CD4-positive, alpha-beta T cell (primary cell): ENCODE measurements at places on chromosomes 7 and 10.
A peak's percentile ranks its signal among the peaks of the same experiment; 100 is the strongest.

DNA sequence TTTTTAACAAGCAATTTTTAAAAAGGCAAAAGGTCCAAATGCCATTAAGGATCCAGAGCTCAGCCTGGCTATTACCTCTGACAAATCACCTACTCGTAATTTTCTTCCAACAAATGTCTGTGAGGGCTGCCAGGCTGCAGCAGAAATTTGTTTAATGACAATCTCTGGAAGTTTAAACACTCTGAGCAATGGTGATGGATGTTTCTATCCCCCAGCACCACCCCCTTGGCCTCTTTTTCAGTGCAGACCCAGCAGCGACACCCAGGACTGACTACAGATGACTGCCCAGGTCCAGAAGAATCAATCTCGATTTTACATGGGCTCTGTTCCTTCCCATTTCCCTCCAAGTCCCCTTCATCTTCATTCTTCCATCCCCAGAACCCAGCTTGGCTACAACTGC lies 201.4 kb upstream of the AOAH start:
- no peak for DNase-seq

GRCh38 chr7:22361320-22361719 lies 4.4 kb upstream of the RAPGEF5 start:
- no peak for DNase-seq

- DNase-seq = no peak
Measured at GRCh38 chr7:49714182-49714581, 59.3 kb upstream of the VWC2 start.

DNA sequence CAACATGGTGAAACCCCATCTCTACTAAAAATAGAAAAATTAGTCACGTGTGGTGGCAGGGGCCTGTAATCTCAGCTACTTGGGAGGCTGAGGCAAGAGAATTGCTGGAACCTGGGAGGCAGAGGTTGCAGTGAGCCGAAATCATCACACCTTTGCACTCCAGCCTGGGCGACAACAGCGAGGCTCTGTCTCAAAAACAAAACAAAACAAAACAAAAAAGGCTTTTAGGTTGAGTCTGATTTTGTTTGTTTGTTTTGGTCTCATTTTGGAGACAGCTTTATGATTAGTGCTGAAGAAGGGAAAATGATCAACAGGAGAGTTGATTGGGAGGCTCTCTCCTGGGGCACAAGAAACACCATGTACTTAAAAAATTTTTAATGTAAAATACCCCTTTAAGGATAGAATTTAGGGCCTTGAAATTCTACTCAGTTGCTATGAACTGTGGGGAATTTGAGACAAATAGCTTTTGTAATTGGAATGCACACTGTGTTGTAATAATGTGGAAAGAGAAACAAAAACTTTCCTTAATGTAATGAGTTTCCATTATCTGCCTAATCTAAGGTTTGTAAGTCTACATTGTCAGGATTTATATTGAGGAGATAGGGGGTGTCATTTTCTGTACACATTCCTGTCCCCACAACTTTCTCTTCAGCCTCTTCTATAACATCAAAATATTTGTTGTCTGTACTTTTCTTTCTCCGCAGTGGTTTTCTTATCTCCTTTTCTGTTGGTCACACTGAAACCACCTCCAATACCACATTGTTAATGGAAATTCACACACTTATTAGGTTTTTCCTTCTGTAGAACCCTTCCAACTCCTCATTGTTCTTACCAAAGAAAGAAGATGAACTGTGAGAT lies 41.3 kb downstream of the ARID5B start:
- peak; percentile 2 for DNase-seq

DNA sequence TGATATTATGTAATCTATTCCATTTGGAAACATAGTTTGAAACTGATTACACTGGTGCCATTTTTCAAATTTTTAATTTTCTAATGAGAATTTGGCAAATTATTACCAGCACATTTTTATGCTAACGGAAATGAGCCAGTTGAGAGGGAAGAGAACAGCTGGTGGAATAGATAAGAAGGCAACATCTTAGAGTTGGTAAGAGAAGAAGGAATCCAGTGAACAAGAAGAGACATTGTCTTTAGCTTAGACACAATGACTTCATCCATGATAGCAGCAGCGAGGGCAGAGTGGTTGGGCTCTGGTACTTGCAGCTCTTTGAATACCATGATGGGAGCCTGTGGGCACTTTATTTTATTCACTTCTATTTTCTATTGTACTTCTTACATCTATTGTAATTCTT lies 89.6 kb downstream of the CHRM2 start:
- no peak for DNase-seq

DNA sequence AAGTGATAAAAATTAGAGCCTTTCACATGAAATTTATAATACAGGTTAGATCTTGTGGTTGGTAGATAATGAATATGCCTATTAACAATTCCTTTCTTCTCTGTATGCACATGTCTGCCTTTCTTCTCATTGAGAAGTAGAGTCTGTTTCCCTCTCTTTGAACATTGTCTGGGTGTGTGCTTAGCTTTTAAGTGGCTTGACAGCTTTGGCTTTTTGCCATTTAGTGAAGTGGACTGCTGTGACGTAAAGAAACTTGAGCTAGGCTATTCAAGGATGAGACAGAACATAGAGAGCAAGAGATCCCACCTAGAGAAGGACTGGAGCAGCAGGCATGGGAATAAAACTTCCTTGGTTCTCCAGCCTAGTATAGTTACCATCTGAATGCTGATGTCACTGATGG lies 996.7 kb upstream of the CELF2 start:
- no peak for DNase-seq

DNA sequence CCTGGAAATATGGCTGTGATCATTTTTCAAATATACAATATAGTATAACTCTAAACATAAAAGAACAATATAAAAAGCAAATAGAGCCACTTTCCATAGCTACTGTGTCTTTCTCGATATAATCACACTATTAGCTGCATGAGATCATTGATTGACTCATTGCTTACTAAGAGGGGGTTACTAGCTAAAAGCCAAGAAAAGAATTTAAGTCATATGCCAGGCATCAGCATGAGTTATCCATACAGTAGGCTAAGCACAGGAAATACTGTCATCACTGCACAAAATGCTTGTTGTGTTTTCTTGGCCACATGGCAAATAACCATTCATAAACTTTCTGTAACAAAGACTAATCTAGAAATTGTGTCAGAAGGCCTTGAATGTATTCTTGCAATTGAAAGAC lies 18.8 kb upstream of the ABCB5 start:
- DNase-seq = no peak

GRCh38 chr10:22339761-22340328 lies 5.5 kb upstream of the SPAG6 start:
- DNase-seq = no peak

DNA sequence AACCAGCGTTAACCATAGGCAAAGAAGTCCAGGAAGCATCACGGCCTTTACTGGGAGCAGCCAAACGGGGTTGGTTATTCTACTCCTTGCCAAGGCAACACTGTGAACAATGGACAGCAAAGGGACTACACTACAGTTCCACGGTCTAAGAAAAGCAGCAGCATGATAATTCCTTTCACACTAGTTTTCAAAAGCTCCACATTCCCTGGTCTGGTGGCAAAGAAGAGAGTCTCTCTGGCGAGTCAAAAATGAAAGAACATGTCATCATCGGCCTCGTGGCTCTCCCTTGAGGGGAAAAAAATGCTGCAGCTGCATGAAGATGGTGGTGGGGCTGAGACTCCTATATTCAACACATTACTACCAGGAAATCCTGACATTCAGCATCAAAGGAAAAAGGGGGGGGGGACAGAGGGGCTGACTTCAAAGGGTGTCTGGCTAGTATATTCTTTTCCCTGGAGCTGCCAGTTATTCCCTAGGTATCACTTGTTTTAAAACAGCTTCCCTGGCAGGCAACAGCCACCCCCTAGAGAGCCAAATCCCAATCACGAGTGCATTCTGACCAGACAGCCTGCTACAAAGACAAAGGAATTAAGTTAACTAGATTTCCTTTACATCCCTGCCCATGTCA lies 49.1 kb downstream of the SLC37A3 start:
- no peak for DNase-seq

DNA sequence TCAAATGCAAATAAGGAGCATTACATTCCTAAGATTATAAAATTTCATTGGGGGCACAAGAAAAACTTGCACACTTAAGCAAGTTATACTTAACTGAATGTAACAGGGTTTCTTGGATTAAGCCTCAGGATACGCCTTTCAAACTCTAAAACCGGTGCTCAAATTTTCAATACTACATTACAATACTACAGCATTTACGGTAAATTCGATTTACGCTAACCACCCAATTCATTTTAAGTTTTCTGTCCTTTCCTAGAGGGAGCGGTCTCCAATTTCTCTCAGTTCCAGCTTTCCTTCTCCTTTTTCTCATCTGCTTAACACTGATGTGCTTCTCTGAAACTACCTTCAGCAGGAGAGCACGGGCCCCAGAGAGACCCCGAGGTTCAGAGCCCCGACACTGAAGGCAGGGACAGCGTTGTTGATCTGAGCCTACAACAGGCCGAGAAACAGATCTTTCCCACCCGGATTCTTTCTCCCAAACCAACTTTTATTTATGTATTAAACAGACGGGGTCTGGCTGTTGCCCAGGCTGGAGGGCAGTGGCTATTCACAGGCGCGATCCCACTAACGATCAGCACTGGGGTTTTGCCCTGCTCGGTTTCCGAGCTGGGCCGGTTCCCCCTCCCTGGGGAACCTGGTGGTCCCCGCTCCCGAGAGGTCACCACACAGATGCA lies 798 bp downstream of the ZNF425 start:
- DNase-seq = no peak

GRCh38 chr10:69876286-69876685 lies 74.6 kb downstream of the COL13A1 start:
- DNase-seq = no peak

DNA sequence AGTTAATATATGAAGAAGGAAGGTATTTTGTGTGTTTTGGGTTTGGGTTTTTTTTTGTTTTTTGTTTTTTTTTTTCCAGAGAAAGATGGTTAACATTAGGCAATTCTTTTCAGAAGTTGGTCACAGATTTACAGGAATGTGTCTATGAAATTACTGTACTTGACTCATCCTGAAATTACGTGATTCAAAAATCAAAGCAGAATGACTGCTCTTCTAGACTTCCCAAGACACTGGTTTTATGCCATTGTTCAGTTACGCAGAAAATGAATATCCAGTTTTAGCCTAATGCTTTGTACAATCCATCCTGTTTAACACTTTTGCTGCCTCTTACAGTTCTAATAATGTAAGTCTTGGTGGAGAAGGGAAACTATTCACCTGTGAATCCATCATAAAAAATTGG lies 39.7 kb upstream of the CELF2 start:
- no peak for DNase-seq

DNA sequence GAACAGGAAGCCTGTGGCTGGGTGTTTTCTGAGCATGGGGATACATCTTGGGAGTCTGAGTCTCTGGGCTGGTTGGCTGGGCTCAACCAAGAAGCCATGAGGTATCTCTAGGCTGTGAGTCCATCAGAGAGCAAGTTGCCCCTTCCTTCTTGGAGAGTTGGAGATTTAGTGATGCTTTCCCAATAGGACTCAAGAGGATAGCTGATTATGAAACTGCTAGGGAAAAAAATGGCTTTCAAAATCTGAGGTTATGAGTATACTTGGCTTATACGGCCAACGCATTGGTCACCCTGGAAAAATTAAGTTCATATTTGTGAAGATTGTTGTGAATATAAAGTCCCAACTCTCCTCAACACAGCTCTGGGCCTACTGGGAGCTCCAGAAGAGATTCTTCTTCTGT lies 162.7 kb upstream of the KMT2E start:
- DNase-seq = no peak

DNA sequence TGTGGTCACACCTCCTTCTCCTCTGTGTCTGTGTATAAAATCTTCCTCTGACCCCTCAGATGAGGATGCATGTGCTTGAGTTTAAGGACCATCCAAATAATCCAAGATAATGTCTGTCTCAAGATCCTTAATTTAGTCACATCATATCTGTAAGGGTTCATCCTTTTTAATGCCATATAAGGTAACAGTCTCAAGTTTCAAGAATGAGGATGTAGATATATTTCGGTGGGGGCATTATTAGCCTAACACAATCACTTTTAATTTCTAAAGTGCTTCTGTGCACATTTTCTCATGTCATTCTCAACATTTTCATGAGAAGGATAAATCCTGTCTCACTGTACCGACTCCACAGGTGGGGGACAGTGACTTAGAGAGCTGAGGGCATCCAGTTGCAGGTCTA lies 235.3 kb downstream of the BUB3 start:
- DNase-seq = no peak

- DNase-seq = no peak
Measured at GRCh38 chr7:136324073-136324704, 347.0 kb upstream of the MTPN start.

GRCh38 chr10:114604357-114605130 lies 53.5 kb downstream of the ABLIM1 start:
- no peak for DNase-seq

DNA sequence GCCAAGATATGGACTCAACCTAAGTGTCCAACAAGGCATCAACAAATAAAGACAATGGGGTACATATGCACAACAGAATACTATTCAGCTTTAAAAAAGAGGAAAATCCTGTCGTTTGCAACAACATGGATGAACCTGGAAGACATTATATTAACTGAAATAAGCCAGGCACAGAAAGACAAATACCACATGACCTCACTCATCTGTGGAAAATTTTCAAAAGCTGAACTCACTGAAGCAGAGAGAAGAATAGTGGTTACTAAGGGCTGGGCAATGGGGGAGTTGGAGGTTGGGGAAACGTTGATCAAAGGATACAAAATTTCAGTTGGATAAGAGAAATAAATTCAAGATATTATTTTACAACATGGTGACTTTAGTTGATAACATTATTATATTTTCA lies 221.4 kb upstream of the PITRM1 start:
- no peak for DNase-seq

GRCh38 chr10:112774210-112774609 lies 175.8 kb upstream of the TCF7L2 start:
- no peak for DNase-seq

GRCh38 chr7:74544706-74545469 lies 91.2 kb downstream of the GTF2IRD1 start:
- DNase-seq = no peak

GRCh38 chr10:71493741-71494140 lies 97.0 kb downstream of the CDH23 start:
- DNase-seq = no peak

DNA sequence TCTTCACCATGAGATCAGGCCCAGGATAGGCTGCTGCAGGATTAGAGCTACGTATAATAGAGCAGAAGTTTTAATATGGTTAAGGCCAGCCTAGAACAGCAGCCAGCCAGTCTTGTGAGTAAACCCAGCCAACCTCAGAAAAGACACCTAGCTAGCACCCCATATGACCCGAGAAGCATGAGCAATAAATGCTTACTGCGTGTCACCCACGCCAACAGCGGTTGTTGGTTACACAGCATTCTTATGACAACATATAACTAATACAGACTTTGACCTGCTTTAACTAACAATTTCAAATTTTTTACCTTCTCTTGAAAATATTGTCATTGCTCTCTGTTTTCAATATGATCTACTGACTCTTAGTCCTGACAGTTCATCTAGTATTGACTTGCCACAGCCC lies 105.7 kb downstream of the HBP1 start:
- no peak for DNase-seq

DNA sequence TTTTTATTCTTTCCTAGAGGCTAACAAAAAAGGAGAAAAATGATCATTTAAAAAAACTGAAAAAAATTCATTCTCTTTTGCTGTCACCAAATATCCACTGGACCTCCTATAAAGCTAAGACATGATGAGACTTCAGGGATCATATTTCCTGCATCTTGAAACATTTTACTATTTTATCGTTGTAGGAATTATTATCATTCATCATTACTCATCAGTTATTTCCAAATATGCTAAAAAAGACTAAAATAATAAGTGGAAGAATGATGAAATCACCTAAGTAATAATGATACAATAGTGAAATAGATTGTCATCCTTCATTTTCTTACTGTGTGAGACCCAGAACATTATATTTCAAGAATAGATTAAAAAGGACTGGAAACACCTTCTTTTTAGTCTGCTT lies 28.3 kb downstream of the TAF3 start:
- no peak for DNase-seq
